Immature natural killer cell (primary cell): ENCODE measurements at places on chromosomes 2 and 18. TPM values are rescaled to one million over a fixed set of nuclear protein-coding genes. Genes with fewer than 3 reads are reported as not detected.

Gene UGT1A10
- not detected for polyA plus RNA-seq

Gene MEP1B
- polyA plus RNA-seq: not detected

Gene ABCG5
- polyA plus RNA-seq: not detected

Gene TXNDC2
- polyA plus RNA-seq: not detected

Gene CXCR1
- polyA plus RNA-seq: 30.5 TPM

Gene RNF152
- polyA plus RNA-seq: not detected

Gene GPR45
- polyA plus RNA-seq: not detected

Gene ZNF519
- 1.8 TPM for polyA plus RNA-seq

Gene LDLRAD4
- polyA plus RNA-seq: 4.8 TPM

Gene SCN3A
- not detected for polyA plus RNA-seq

Gene ITGA4
- 102 TPM for polyA plus RNA-seq

Gene C2orf15
- 0.80 TPM for polyA plus RNA-seq

Gene TMEM182
- polyA plus RNA-seq: 6.2 TPM

Gene HOXD4
- polyA plus RNA-seq: not detected

Gene BIN1
- 110 TPM for polyA plus RNA-seq

Gene MARCHF4
- not detected for polyA plus RNA-seq

Gene GPR55
- not detected for polyA plus RNA-seq

Gene NMUR1
- polyA plus RNA-seq: 37.2 TPM

Gene ZNF142
- polyA plus RNA-seq: 18.2 TPM

Gene MYOM1
- not detected for polyA plus RNA-seq

Gene AOX1
- polyA plus RNA-seq: not detected

Gene PPP4R1
- polyA plus RNA-seq: 17.0 TPM

Gene ARHGAP15
- 107 TPM for polyA plus RNA-seq
